RPMI7951 (cell line): ENCODE measurements at places on chromosomes 12 and 14. TPM values are rescaled to one million over a fixed set of nuclear protein-coding genes. Genes with fewer than 3 reads are reported as not detected.

Gene AKAP6
- 1.6 and 3.0 TPM in 2 replicates for total RNA-seq

DNA sequence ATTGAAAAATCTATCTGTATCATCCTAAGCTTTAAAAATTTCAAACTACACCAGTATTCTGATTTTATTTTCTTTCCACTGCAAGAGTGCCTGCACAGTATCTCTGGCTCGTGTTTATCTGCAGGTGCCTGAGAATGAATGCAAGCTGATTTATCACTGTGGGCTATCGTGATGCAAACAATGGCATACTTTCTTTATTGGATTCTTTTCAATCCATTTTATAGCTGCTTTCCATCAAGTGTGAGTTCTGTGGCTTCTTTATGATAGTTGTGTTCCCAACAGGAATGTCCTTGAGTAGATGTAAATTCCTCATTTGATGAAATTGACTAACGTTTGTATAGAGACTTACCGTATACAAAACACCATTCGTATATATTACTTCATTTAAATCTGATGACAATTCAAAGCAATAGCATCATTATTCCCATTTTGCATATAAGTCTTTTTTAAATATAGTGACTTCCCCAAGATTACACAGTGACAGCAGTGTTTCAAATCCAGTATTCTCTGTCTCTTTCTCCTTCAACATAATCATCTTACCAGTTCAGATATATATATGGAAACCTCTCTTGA, 160.3 kb upstream of the ABCD2 start:
- DNase-seq = no peak

DNA sequence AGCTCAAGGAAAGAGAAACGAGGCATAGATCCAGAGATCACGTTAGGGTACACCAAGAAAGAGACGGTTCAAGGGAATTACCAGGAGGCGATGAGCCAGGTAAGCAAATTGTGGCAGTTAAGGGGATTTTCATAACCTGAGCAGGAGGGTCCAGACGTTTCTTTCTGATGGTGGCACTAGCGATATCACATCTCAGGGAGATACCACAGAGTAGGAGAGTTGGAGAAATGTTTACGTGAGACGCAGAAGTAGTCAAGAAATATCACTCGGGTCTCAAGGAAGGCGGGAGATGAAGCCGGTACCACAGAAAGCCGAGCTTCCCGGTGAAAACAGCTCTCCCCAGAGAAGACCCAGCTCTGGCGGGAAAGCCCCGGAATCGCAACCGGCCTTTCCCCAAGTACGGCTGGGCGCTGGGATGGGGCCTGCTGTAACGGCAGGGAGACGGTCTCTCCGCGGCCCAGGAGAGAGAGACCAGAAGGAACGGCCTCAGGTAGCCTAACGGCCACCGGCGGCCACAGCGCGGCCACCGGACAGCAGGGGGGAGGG, 485 bp downstream of the SENP1 start:
- DNase-seq = no peak

Gene SOCS4
- total RNA-seq = 12.3 and 16.0 TPM in 2 replicates

DNA sequence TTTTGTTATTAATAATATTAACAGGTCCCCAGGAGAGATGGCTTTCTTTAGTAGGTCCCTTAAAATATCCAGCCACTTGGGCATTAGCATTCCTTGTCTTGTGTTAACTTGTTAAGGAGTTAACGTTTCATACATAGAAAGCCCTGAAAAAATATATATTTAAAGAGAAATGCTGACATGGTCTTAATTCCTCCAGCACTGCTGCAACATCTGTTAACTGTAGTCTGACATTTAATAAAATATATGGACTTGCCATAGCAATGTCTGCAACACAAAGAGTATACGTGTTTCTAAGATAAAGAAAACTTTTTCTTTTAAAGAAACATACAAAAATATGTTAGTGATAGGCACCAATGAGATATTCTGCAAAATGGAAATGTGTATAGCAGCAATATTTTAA, 10.0 kb downstream of the SLC38A4 start:
- no peak for DNase-seq

DNA sequence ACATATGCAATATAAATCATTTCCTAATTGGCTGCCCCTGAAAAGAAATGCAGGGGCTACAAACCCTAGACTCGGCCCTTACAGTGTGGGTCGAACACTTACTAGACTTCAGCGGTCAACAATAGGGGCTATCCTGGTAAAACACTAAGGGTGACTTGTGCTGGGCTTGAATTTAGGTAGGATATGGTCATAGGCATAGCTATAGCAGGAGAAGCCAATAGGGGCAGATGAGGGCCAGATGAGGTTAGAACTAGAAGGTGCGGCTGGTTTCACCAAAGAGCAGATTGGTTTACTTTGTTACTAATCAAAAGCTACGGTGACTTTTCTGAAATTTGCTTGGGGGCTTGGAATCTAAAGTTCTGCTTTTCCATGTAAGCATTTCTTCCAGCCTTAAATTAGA, 282.3 kb upstream of the DIO2 start:
- DNase-seq = no peak

DNA sequence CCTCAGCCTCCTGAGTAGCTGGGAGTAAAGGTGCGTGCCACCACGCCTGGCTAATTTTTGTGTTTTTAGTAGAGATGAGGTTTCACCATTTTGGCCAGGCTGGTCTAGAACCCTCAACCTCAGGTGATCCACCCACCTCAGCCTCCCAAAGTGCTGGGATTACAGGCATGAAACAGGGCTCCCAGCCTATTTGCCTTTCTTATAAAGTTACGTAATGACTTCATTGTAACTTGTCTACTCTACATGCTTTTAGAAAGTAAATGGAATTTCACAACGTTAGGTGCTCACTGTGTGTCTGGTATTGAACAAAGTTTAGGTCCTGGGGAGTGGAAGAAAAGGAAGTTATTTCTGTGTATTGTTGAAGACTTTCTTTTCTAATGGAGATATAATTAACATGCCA, 12.5 kb downstream of the CFAP251 start:
- no peak for DNase-seq

DNA sequence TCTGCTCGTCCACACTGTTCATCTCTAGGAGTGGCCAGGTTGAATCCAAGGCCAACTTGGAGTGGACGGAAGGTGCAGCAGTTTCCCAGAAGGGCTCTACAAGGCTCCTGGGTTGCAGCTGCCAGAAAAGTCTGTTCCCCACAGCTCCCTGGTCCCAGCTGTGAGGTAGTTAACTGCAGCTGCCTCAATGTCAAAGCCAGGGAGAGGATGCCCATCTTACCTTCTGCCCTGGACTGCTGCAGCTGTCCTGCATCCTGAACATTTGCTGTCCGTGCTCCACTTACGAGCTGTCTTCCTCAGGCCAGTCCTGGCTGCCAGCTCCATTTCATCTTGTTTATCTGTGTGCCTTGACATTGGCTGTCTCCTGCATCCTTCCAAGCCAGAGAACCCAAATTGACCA, 227.3 kb downstream of the SLC41A2 start:
- DNase-seq = no peak
